Stimulated activated CD8-positive, alpha-beta memory T cell treated with anti-CD3 and anti-CD28 coated beads, Interleukin-15, amount 100 ng/mL, for 1 hour (primary cell): ENCODE measurements at places on chromosomes 3 and 15.

GRCh38 chr3:59788133-59788532 lies 738.3 kb upstream of the CFAP20DC start:
- no peak for DNase-seq

GRCh38 chr15:101180620-101181307 lies 71.1 kb downstream of the CHSY1 start:
- DNase-seq = no peak

DNA sequence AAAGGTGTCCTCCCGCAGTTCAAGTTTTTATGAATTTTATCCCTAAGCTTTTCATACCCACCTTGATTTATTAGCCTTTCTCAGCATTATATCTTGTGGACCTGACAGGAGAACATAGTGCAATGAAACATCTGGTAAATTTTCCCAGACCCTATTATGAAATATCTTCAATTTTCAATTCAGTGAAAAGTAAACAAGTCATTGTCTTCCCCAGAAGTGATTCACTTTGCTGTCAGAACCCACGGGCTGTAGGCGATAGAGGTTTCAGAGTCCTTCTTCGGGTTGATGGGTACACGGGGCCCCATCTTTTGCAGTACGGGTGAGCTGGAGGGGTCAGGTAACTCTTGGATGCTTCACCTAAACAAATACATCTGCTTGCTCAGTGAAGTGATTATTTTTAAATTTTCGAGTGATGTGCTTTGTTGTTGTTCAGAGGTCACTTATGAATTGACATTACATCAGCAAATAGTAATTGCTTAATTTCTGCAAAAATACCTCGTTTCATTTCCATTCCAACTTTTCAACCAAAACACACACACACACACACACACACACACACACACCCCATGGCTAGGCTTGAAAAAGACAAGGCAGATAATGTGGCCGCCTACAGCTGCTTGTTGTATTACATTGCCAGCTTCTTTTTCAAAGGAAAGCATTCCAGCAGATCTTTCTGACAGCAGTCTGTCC lies 102.9 kb downstream of the SEMA6D start:
- DNase-seq = no peak

GRCh38 chr3:69189487-69189886 lies 67.1 kb upstream of the LMOD3 start:
- no peak for DNase-seq

DNA sequence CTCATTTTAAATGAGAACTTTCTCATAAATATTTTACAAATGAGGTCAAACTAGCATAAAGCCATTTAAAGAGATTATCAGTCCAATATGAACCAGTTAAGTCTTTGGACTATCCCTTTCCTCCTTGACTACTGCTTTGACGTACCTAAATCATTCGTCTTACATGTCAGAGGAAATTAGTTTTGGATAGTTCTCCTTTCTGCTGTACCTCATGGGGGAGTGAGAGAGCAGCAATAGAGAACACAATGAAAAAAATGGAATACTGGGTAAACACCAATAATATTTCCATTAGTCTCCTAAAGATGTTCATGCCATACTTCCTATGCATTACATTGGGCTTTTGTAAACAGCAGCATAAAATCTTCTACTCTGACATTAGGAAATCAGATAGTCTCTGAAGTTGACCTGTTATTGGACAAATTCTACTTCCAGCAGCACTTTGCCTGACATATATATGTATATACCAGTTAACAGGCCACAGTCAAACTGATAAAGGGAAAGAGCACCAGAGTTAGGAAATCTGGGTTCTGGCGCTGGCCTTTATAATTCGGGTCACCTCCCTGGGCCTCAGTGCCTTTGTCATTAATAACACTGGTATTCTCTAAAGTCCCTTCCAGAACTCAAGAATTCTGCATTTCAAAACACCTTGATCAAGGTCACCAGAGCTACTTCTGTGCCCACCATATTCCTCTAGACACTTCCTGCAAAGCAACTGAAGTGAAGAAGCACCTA lies 26.8 kb downstream of the TIMMDC1 start:
- DNase-seq = no peak

DNA sequence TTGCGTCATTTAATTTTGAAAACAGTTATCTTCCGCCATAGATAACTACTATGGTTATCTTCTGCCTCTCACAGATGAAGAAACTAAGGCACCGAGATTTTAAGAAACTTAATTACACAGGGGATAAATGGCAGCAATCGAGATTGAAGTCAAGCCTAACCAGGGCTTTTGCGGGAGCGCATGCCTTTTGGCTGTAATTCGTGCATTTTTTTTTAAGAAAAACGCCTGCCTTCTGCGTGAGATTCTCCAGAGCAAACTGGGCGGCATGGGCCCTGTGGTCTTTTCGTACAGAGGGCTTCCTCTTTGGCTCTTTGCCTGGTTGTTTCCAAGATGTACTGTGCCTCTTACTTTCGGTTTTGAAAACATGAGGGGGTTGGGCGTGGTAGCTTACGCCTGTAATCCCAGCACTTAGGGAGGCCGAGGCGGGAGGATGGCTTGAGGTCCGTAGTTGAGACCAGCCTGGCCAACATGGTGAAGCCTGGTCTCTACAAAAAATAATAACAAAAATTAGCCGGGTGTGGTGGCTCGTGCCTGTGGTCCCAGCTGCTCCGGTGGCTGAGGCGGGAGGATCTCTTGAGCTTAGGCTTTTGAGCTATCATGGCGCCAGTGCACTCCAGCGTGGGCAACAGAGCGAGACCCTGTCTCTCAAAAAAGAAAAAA lies 1.2 kb downstream of the B2M start:
- no peak for DNase-seq

- DNase-seq = no peak
Observed at GRCh38 chr3:112721231-112721630, 80.3 kb upstream of the CCDC80 start.

DNA sequence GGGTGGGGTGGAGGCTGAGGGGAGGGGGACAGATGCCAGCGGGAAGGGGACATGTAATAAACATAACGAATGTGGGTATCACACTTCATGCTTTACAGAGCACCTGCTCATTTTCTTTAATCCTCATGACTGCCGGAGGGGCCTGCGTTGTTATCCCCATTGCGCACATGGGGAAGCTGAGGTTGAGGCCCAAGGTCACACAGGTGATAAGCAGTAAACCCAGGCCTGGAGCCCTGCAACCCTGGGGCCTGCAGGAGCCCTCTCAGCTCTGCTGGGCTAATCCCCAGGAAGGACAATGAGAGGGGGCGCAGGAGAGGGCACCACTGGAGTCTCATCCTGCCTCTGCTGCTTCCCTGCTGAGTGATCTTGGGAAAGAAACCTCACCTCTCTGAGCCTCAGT lies 64.3 kb downstream of the MEGF11 start:
- DNase-seq = no peak

DNA sequence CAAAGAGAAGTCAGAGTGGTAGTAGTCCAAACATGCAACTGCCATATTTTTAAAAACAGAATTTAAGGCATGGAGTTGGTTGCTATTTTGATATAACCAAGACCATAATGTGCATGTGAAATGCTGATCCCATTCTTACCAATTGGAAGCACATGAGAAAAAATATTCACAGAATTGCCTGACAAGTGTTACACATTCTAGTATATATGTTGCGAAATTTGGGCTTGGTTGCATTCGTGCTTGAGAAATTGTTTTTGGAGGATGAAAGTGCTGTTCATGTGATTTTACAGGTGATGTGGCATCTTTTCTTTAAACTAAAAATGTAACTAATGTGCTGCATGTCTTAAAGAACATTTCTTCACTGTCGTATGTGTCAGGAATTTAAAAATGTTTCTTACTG lies 199.7 kb downstream of the CHL1 start:
- no peak for DNase-seq
